ENCODE measurements at places on chromosomes 13 and 19.

GRCh38 chr19:40612831-40613689, 11.9 kb downstream of the LTBP4 start:
- no peaks in the 10 kb centered on the region for H3K27me3 ChIP-seq
- peak; percentile 84 for DNase-seq
- peak overlapping the region; percentile 96 for H3K27ac ChIP-seq

- no peak overlapping the region for H3K4me3 ChIP-seq
- H3K4me1 ChIP-seq: peaks cover 21% of the 10 kb centered on the region
- H3K27me3 ChIP-seq: no peaks in the 10 kb centered on the region
- H3K36me3 ChIP-seq: peaks cover 15% of the 10 kb centered on the region
- DNase-seq: no peak
- H3K27ac ChIP-seq: peak overlapping the region; percentile 63
Measured at GRCh38 chr19:32459204-32459865, 53.8 kb downstream of the DPY19L3 start.

DNA sequence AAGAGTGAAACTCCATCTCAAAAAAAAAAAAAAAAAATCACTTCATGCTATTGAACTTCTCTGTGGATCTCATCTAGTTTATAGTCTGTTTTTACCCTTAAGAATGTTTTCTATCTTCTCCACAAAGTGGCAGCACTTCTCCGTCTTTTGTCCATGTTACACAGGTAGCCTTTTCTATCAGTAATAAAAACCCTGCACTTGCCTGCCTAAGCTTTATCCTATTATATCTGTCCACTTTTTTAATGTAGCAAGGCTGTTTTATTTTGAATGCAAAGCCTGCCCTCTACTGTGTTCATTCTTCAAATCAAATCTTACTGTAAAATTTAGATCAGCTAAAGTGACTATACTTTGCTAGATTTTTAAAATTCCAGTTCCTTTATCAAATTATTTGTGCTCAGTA, 124.0 kb downstream of the STOML3 start:
- H3K27ac ChIP-seq: no peak overlapping the region
- no peak overlapping the region for H3K4me3 ChIP-seq
- no peaks in the 10 kb centered on the region for H3K36me3 ChIP-seq
- H3K27me3 ChIP-seq: peaks cover 9% of the 10 kb centered on the region

DNA sequence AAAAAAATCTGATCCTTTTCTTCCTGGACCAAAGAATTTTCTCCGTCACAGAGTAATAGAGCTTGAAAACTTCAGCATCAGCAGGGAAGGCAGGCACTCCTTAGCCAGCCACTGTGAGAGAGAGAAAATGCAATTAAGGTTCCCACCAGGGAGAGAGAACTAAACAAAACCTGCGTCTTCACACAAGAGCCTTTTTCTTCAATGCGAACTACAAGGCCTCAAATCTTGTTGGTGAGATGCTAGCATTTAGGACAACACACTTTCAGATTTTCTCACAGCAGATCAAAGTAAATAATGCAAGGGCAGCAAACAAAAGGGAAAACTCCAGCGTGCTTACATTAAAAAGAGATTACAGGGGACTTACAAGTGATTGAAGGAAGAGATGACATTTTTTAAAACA, 80.1 kb downstream of the DACH1 start:
- no peak for DNase-seq
- H3K36me3 ChIP-seq: no peaks in the 10 kb centered on the region
- H3K27ac ChIP-seq: no peak overlapping the region
- no peak overlapping the region for H3K4me3 ChIP-seq

GRCh38 chr19:34321735-34322134, 43.3 kb upstream of the GPI start:
- H3K36me3 ChIP-seq: peaks cover 25% of the 10 kb centered on the region
- peaks cover 14% of the 10 kb centered on the region for H3K4me1 ChIP-seq
- H3K27me3 ChIP-seq: no peaks in the 10 kb centered on the region
- DNase-seq: no peak
- no peak overlapping the region for H3K27ac ChIP-seq
- H3K4me3 ChIP-seq: no peak overlapping the region

Data from activated CD4-positive, alpha-beta memory T cell treated with anti-CD3 and anti-CD28 coated beads, Interleukin-2, amount 10 ng/mL, durations not matched to agents 7 days and 5 days (primary cell).